ENCODE measurements at places on chromosomes 7 and 10.

- DNase-seq: no peak
Observed at GRCh38 chr10:114195079-114195478, 15.9 kb downstream of the TDRD1 start.

DNA sequence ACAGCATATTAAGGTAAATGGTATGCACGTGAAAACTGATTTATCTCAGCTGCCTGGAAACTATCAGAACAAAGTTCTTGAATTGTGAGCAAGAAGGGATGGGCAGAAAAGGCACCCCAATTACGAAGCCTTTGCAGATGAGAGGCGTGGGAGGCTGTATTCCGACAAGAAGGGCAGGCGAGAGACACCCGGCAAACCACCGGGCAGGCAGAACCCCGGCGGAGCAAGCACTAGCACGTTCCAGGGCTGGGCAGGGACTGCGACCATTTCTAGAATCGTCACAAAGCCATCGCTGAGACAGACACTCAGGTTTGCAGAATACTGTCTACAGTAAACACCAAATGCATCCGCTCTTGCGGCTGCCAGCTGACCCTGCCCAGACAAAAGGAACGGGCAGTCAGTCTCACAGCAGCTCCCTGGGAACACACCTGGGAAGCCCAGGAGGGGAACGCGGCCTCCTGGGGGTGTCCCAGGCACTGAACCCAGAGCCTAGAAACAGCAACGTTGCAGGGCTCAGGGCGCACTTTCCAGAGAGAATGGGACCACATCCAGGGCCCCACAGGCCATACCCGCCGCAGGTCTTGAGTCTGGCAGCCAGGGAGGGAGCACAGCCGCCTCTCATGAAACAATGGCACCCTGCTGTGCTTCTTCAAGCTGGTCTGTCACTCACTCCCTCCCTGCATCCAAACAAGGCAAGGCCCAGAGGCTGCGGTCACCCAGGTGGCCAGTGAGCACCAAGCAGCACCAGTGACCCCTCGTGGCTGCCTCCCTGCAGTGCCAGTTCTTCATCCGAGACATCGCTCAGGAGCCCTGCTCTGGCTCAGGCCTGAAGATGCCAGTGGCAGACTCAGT is 261.9 kb downstream of the PTPRN2 start:
- DNase-seq: no peak

GRCh38 chr10:31116226-31116625 is 84.6 kb upstream of the ZNF438 start:
- no peak for DNase-seq

GRCh38 chr10:112227331-112227987 is 43.9 kb upstream of the GPAM start:
- no peak for DNase-seq
